Stimulated activated CD4-positive, alpha-beta T cell treated with anti-CD3 and anti-CD28 coated beads, TNF-alpha, amount 100 ng/mL, for 4 hours (primary cell): ENCODE measurements at places on chromosomes 3 and 15.
A peak's percentile ranks its signal among the peaks of the same experiment; 100 is the strongest.

DNA sequence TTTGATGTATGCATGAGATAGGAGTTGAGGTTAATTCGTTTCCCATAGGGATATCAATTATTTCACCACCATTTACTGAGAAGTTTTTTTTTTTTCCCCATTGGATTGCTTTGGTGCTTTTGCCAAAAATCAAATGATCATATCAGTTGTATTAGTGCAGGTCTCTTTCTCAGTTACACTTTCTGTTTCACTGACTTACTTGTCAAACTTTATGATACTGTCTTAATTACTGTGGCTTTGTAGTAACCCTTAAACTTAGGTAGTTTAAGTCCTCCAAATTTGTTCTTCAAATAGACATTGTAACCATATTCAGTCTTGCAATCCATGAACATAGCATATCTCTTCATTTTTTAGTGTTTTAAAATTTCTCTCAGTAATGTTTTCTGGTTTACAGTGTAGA lies 259.9 kb upstream of the SLCO3A1 start:
- no peak for DNase-seq

DNA sequence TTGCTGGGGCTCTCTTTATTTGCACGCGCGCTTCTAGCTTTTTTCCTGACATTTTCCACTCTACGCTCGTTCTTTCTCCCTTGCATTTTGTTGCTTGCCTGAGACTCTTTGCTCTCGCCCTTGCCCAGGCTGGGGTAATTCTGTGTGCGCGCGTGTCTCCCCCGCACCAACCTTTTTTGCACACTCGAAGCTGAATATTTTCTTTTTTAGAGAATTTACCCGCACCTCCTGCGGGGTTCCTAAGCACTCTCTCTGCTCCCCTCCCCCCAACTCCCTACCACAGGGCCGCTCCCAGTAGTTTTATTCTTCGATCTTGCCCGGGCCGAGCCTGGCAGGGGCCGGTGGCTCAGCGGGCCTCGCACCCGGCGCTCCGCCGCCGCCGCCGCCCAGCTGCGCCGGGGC lies 732 bp downstream of the FAM43A start:
- no peak for DNase-seq

DNA sequence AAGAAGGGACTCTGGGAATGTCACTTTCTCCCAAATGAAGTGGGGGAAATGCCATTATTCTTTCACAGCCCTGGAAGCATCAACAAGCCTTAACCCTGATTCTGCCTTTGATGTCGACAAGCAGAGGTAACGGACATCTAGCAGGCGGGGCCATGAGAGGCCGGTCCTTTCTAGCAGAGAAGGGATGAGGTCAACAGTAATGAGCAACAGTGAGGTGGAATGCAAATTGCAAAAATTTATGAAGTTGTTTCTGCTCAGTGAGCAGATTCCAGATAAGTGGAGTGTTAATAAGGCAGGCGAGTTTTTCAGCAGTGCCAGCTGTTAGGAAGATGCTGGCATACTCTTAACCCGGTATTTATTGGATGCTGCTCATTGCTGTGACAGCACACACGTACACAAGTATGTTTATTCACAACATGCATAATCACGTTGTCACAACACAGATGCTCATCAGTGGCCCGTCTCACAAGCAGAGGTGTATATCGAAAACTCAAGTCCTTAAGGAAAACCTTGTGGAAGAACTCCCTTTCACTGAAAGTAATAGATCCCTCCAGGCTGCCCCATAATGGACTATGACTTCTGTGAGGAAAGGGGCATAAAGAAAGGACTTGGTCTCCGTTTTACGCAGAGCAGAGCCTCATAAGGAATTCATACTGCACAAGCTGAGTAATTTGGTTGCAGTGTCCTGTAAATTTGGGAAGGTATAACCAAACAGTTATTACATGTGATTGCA lies 329.0 kb downstream of the IGSF11 start:
- DNase-seq: no peak

GRCh38 chr3:99741588-99741987 lies 76.1 kb upstream of the CMSS1 start:
- DNase-seq: no peak

- DNase-seq: no peak
Observed at GRCh38 chr3:195133013-195133412, 137.9 kb downstream of the XXYLT1 start.

- DNase-seq: no peak
Observed at GRCh38 chr15:91203619-91204203, 103.7 kb downstream of the SV2B start.

DNA sequence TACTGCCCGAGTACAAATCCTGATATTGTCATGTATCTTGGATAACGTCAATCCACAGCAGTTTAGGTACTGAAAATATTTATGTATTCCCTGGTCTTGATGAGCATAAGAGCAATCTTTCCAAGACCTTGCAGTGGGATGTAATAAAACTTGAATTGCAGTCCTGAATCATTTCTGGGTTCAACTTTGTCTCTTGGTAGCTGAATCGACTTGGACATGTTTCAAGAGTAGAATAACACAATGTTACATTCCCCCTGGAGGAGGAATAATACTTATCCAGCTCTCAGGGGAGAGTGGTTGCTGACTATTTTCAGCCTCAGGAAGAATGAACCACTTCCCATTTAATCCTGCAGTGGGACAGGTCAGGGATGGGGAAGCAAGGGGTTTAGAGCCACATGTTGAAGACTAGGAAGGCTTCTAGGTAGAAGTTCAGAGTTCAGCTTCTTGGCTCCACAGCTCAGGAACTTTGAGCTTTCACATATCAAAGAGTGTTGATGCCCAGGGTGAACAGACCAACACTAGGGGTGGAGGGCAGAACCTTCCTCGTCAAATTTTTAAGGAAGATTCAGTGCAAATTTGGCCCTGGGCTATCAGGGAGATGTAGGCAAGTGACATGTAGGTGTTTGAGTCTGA lies 43.4 kb upstream of the GPD1L start:
- DNase-seq: no peak

DNA sequence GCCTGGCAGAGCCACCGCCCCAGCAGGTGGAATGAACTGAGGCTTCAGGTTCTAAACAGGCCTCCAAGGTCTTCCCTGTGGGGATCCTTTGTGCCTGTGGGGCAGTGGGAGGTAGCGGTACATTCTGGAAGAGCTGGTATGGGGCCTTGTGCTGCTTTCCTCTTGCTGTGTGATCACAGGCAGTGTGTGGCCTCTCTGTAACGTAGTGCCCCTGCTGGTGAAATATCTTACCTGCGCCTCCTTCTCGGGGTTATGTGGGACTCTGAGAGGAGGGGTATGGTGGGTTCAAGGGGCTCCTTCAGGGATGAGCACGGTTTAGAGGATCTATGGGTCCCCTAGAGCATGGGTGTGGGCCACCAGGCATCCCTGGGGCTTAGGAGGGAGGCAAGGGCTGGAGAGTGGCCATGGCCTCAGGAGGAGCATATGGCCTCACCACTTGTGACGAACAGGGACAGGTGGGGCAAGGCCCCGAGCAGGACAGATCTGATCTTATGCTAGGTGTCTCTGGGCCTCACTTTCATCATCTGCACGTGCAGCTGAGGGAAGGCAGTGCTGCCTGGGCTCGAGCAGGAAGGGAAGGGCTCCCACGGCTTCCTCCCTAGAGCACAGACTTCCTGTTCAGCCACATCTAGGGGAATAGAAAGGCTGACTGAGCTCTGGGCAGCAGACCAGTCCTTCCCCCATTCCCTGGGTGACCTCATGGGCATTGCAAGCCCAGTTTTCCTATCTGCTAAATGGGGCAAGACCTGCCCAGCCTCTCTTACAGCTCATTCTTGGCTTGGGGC lies 1.9 kb upstream of the ALS2CL start:
- peak; percentile 33 for DNase-seq

- DNase-seq: no peak
Observed at GRCh38 chr3:122786066-122786465, 7.6 kb downstream of the HSPBAP1 start.

DNA sequence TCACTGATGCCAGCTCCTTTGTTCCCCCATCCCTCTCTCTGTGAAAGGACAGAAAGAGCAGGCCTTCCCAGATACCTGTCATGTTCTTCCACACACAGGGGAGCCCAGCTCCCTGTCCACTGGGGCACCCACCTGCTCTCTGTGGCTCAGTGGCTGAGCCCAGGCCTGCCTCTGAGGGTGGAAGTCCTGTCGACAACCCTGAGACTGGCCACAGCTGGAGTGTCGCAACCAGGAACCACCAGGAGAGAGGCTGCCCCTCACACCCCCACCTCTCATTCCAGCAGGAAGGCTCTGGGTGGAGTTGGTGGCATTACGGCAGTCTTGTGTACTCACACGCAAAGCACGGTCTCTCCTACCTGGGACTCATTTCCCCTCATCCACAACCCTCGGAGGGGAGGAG lies 66.3 kb downstream of the MEGF11 start:
- DNase-seq: no peak

DNA sequence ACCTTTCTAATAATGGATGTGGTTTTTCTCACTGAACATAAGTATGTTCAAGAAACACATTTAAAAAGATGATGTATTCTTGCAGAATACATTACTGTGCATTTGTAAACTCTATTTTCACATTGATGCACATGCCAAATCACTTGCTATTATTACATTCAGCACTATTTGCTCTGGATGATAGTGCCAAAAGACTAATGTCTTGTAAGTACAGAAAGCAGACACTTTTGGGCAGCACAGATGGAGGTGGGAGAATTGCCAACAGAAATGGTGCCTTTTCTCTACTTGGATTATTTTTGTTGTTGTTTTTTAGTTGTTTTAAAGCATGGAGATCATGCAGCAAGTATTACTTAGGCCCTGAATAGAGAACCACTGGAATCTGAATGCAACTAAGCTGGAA lies 10.2 kb upstream of the FGF12 start:
- no peak for DNase-seq

DNA sequence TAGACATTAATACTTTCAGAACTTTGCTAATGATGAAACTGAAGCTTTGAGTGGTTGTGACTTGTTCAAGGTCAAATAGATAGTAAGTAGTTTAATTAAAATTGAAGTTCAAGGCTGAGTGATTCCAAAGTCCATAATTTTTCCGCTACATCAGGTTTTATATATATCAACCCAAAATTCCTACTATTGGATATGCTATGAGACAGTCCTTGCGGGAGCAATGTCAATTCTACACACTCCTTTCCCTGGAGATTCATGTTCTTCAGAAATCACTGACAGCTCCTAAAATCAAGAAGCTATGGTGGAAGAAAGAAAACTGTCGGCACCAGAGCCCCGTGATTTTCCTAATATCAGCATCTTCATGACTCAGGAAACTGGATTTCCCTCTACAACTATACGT lies 167.6 kb downstream of the EPHA3 start:
- no peak for DNase-seq

DNA sequence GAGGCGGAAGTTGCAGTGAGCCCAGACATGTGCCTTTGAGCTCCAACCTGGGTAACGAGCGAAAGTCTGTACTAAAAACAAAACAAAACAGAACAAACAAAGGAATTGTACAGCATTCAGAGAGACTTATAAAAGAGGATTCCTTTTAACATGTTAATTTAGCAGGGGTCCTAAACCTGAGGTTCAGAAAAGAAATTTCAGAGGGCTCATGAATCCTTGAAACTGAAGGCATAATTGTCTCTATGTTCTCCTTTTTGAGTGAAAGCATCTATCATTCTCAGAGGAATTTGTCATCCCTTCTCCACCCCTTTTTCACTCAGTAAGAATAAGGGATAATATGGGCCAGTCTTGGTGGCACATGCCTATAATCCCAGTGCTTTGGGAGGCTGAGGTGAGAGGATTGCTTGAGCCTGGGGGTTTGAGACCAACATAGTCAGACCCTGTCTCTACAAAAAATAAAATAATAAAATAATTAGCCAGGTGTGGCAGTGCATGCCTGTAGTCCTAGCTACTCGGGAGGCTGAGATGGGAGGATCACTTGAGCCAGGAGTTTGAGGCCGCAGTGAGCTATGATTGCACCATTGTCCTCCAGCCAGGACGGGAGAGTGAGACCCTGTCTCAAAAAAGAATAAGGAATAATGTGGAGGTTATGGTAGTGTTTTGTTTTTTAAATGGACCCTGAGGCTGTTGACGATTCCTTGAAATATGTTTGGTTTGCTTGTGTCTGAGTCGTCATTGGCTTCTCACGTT lies 309.1 kb upstream of the C2CD4B start:
- no peak for DNase-seq

DNA sequence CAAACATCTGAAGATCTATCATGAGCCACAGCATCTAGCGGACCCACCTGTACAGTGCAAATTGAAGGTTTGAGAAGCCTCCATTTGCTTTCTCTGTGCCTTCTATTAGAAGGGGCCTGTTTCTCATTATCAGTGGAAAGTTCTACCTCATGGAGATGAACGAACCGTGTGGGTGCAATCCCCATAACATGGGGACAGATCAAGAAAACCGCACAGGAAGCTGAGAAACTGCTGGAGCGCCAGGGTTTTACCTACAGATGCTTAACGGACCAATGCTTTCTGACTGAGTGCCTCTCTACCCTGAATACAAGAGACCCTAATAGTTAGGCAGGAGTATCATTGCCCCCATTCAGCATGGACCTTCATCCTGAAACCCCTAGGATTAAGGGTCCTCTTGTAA lies 53.5 kb downstream of the CYP19A1 start:
- no peak for DNase-seq

DNA sequence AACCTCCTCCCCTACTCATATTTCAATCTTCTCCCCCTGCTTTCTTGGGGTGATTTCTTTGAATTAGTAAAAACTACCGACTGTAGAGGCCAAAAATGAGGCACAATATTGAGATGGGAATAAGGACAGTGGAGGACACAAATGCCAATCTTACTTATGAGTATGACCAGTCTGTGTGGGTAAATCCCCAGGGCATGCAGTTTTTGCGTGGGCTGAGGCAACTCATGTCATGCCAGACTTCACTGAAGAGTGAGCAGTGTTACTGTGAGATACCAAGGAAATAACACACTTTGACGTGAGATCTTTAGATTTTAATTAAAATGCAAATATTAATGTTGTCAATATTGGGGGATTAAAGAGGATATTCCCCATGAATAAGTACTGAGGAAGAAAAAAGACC lies 254.3 kb upstream of the ICE2 start:
- DNase-seq: no peak

- no peak for DNase-seq
Observed at GRCh38 chr3:13028010-13028821, 45.0 kb downstream of the IQSEC1 start.

DNA sequence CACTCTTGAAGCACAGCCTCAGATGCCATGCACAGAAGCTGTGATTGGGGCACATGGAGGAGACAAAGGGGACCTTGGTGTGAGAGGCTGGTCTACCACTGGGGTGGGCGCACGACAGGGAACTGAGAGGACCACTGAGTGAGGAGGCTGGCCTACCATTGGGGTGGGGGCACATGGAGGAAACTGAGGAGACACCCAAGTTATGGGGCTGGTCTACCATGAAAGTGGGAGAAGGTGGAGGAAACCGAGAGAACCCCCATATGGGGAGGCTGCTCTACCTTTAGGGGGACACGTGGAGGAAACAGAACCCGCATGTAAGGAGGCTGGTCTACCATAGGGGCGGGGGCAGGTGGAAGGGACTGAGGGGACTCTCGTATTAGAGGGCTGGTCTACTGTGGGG lies 153.4 kb downstream of the FBLN2 start:
- no peak for DNase-seq

DNA sequence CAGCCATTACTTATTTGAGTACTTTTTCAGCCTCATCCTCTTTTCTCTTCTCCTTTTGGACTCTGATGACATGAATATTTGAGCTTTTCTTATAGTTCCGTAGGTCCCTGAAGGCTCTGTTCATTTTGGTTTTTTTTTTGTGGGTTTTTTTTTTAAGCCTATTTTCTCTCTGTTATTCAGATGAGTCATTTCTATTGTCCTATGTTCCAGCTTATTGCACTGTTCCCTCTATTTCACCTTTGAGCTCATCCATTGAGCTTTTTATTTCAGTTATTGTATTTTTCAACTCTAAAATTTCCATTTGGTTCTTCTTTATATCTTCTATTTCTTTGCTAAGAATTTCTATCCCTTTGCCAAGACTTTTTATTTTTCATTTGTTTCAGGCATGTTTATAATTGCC lies 7.2 kb upstream of the MGLL start:
- no peak for DNase-seq

- DNase-seq: no peak
Observed at GRCh38 chr3:36580716-36581115, 183.6 kb downstream of the DCLK3 start.
